ENCODE measurements at places on chromosomes 11 and 22. TPM values are rescaled to one million over a fixed set of nuclear protein-coding genes. Genes with fewer than 3 reads are reported as not detected.

DNA sequence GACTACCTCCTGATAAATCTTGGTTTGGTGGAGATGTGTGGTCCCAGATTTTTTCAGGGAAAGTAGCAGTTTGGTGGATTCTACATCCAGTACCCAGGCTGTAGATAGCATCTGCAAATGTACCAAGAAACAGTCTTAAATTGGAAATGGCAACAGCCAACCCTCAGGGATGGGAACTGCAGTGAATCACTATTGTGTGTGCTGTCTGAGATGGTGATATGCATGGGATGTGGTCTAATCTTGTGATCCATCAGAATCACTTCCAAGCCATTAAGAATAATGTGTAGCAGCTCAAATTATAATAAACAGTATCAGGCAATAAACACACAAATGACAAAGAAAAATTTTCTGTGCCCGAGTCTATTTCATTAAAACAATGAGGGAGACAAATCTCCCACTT, 3.4 kb downstream of the OLFML1 start:
- no peak overlapping the region for H3K27ac ChIP-seq
- H3K4me3 ChIP-seq: no peak overlapping the region
- no peaks in the 10 kb centered on the region for H3K27me3 ChIP-seq
- no peaks in the 10 kb centered on the region for H3K36me3 ChIP-seq

DNA sequence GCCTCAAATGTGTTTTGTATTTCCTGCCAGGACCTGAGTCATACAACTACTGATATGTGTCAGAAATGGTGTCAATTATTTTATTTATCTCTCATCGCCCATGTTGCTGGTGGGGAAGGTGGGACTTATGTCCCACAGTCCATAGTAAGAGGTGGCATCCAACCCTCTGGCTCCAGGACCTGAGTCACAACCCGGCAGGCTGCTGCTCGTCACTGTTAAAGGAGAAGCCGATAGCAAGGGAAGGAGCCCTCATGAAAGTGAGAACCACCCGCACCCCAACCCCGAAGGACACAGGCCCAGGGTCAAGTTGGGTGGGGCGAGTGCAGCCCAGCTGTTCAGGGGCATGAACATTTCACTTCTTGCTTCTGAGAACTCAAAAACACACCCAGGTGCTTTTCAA, 33.1 kb upstream of the TP53I11 start:
- H3K36me3 ChIP-seq: no peaks in the 10 kb centered on the region
- no peaks in the 10 kb centered on the region for H3K4me1 ChIP-seq
- DNase-seq: no peak
- H3K27me3 ChIP-seq: no peaks in the 10 kb centered on the region

DNA sequence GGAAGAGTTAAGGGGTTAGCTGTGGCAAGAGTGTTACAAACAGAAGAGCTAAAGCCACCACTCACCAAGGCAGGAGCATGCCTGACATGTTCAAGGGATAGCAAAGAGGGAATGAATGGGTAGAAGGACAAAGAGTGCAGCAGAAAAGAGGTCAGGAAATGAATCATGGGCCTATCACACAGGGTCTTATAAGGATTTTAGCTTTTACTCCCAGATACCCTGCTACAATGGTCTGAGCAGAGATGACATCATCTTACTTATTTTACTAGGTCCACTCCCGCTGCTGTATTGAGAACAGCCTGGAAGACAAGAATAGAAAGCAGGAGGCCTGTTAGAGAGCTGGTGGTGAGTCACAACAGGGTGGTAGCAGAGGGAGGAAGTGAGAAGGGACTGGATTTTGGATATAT, 9.8 kb downstream of the TRAF6 start:
- H3K27me3 ChIP-seq: no peaks in the 10 kb centered on the region
- peaks cover 9% of the 10 kb centered on the region for H3K36me3 ChIP-seq
- H3K27ac ChIP-seq: peak overlapping the region; percentile 8
- DNase-seq: no peak
- H3K4me3 ChIP-seq: no peak overlapping the region

GRCh38 chr11:27046956-27047355, 6.3 kb downstream of the BBOX1 start:
- H3K4me3 ChIP-seq: no peak overlapping the region
- H3K27ac ChIP-seq: no peak overlapping the region
- H3K36me3 ChIP-seq: no peaks in the 10 kb centered on the region
- H3K27me3 ChIP-seq: no peaks in the 10 kb centered on the region

- no peak overlapping the region for H3K27ac ChIP-seq
- H3K36me3 ChIP-seq: no peaks in the 10 kb centered on the region
- H3K4me3 ChIP-seq: no peak overlapping the region
- DNase-seq: no peak
- H3K27me3 ChIP-seq: no peaks in the 10 kb centered on the region
- no peaks in the 10 kb centered on the region for H3K4me1 ChIP-seq
These were observed 37.5 kb downstream of the PDHX start for GRCh38 chr11:34953955-34954354.

DNA sequence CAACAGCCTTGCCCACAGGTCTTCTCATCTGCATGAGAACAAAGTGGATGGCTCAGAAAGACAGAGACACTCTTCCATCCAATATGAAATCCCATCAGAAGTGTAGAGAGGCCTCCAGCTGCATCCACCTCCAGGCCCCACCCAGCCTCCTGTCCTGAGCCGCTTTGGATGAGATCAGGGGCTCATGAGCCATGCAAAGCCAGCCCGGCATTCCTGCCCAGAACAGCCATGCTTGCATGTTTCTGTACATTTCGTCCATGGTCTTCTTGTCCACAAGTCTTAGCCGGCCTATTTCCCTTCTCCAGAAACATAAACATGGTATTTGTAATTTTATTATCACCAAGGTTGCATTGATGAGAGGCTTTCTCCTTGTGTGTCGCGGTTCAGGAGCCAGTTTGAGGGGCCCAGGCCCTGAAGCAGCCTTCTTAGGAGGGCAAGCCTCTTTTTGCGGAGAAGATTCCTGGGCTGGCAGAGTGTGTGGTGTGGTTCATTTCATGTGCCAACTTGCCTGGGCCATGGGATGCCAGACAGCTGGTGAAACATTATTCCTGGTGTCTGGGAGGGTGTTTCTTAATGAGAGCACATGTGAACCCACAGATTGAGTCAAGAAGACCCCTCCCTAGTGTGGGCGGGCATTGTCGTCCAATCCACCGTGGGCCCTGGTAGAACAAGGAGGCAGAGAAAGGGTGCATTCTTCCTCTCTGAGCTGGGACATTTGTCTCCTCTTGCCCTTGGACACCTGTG, 928.9 kb downstream of the TBC1D22A start:
- no peaks in the 10 kb centered on the region for H3K36me3 ChIP-seq
- no peaks in the 10 kb centered on the region for H3K4me1 ChIP-seq
- H3K27ac ChIP-seq: no peak overlapping the region
- no peaks in the 10 kb centered on the region for H3K27me3 ChIP-seq
- H3K4me3 ChIP-seq: no peak overlapping the region

DNA sequence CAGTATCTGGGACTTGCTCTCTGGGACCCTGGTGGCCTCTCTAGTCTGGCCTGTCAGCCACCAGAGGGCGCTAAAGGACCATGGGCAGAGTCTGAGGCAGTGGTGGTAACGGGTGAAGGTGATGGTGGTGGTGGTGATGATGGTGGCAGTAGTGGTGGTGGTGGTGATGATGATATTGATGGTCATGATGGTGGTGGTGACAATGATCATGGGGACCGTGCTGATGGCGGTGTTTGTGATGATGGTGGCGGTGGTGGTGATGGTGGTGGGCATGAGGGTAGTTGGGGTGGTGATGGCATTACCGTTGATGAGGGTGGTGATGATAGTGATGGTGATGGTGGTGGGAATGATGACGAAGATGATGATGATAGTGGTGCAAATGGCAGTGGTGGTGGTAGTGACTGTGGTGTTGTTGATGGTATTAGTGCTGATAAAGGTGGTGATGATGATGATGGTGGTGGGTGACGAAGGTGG, 16.0 kb downstream of the TRPM5 start:
- H3K27me3 ChIP-seq: no peaks in the 10 kb centered on the region
- H3K36me3 ChIP-seq: no peaks in the 10 kb centered on the region
- peak; percentile 87 for DNase-seq
- no peak overlapping the region for H3K4me3 ChIP-seq

- H3K27ac ChIP-seq: no peak overlapping the region
- no peaks in the 10 kb centered on the region for H3K36me3 ChIP-seq
- H3K4me3 ChIP-seq: no peak overlapping the region
- H3K27me3 ChIP-seq: no peaks in the 10 kb centered on the region
These were observed 7.0 kb upstream of the FCHSD2 start for GRCh38 chr11:73149105-73149504.

- no peaks in the 10 kb centered on the region for H3K27me3 ChIP-seq
- H3K27ac ChIP-seq: no peak overlapping the region
- no peak for DNase-seq
These were observed 33.7 kb downstream of the PISD start for GRCh38 chr22:31628362-31628761.

GRCh38 chr11:15650105-15650938, 535.6 kb downstream of the INSC start:
- DNase-seq: peak; percentile 97
- H3K27me3 ChIP-seq: no peaks in the 10 kb centered on the region
- H3K36me3 ChIP-seq: no peaks in the 10 kb centered on the region
- H3K27ac ChIP-seq: peak overlapping the region; percentile 69
- H3K4me1 ChIP-seq: no peaks in the 10 kb centered on the region

DNA sequence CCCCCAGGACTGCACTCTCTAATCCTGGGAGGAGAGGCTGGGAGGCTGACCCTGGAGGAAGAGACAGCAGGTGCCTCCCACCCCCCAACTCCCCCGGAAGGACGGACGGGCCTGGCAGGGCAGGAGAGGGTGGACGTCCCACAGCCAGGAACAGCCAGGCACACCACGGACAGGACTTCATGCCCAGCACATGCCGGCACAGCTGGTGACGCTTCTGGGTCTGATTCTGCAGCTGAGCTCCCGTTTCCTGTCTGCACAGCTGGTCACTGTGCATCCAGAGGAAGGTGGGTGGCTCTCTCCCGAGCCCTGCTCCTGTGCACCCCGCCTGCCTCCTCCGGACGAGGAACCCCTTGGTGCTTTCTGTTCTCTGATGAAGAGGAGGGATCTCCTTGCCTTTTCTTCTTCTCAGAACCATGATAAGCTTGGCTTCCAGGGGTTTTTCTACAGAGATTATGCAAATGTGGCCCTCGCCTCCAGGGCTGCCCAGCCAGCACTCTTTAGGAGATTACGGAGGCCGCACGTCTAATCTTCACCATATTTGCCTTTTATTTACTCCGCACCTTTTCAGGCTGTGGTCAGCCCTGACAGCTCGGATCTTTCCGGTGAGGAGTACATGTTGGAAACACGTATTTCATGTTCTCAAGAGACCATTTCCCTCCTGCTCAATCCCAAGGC, 1295.8 kb downstream of the BRD1 start:
- H3K36me3 ChIP-seq: no peaks in the 10 kb centered on the region
- H3K4me3 ChIP-seq: no peak overlapping the region
- H3K27ac ChIP-seq: no peak overlapping the region
- H3K27me3 ChIP-seq: no peaks in the 10 kb centered on the region
- DNase-seq: no peak

- DNase-seq: no peak
- no peaks in the 10 kb centered on the region for H3K4me1 ChIP-seq
- H3K4me3 ChIP-seq: no peak overlapping the region
These were observed 25.4 kb upstream of the GRAMD1B start for GRCh38 chr11:123404676-123405075.

DNA sequence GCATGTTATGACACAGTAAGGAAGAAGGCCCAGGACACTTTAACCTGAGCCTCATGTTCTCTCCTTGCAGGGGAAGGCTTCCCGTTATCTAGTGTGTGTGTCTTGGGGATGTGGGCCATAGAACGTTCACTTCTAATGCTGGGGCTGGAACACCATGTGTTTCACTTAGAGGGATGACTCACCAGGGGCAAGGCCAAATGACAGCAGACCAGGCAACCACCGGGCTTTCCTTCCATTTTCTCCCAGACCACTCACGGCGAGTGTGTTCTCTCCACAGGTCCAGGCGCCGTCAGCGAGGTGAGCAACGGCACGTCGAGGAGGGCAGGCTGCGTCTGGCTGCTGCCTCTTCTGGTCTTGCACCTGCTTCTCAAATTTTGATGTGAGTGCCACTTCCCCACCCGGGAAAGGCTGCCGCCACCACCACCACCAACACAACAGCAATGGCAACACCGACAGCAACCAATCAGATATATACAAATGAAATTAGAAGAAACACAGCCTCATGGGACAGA, 964.4 kb downstream of the NTM start:
- H3K27me3 ChIP-seq: no peaks in the 10 kb centered on the region
- no peak for DNase-seq
- no peaks in the 10 kb centered on the region for H3K4me1 ChIP-seq
- H3K4me3 ChIP-seq: no peak overlapping the region

GRCh38 chr22:29426476-29426875, 11.9 kb upstream of the RFPL1 start:
- H3K27ac ChIP-seq: no peak overlapping the region
- no peak for DNase-seq
- no peaks in the 10 kb centered on the region for H3K4me1 ChIP-seq

DNA sequence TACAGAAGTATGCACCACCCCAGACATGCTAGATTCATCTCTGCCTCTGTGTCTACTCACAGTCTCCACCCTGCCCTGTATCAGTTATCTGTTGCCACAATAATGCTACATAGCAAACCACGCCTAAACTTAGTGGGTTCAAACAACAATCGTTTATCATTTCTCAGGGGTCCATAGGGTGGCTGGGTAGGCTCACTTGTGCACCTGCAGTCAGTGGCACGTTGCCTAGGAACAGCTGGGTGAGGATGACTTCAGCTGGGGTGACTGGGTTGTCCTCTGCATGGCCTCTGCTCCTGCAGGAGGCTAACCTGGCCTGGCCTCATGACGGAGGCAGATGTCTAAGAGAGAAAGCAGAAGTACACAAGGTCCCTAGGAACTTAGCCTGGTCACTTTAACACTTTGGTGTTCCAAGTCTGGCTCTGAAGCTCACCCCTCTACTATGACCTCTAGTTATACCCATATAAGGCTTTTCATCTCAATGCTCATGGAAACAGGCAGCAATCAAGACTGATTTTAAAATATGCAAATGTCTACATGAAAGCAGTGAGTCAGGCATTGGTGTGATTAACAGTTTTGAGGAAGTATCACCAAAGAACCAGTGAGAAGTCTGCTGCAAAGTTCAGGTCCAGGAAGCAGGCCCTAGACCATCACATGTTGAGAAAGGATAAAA, 10.7 kb downstream of the OLFML1 start:
- peaks cover 6% of the 10 kb centered on the region for H3K4me1 ChIP-seq
- DNase-seq: no peak
- no peaks in the 10 kb centered on the region for H3K36me3 ChIP-seq

- no peak overlapping the region for H3K4me3 ChIP-seq
- no peaks in the 10 kb centered on the region for H3K27me3 ChIP-seq
These were observed 12.4 kb downstream of the NF2 start for GRCh38 chr22:29615705-29616327.

GRCh38 chr11:94272738-94273313, 31.6 kb upstream of the IZUMO1R start:
- no peaks in the 10 kb centered on the region for H3K4me1 ChIP-seq
- peak; percentile 37 for DNase-seq
- H3K27ac ChIP-seq: no peak overlapping the region

GRCh38 chr11:75319035-75319877, 32.2 kb downstream of the ARRB1 start:
- no peaks in the 10 kb centered on the region for H3K36me3 ChIP-seq
- no peaks in the 10 kb centered on the region for H3K27me3 ChIP-seq
- peak overlapping the region; percentile 47 for H3K27ac ChIP-seq
- no peaks in the 10 kb centered on the region for H3K4me1 ChIP-seq

Gene ADM
- 14.4 TPM for total RNA-seq

Gene CDHR5
- 7.0 TPM for total RNA-seq

Gene C11orf68
- total RNA-seq: 38.0 TPM

Gene SF3B2
- 172 TPM for total RNA-seq

Gene AKIP1
- total RNA-seq: 23.7 TPM

Gene RAPSN
- total RNA-seq: 0.41 TPM

Gene KCNQ1OT1
- total RNA-seq: 4.4 TPM

Data from kidney (tissue), 22 donors.